ENCODE measurements at places on chromosomes 1 and 21.

DNA sequence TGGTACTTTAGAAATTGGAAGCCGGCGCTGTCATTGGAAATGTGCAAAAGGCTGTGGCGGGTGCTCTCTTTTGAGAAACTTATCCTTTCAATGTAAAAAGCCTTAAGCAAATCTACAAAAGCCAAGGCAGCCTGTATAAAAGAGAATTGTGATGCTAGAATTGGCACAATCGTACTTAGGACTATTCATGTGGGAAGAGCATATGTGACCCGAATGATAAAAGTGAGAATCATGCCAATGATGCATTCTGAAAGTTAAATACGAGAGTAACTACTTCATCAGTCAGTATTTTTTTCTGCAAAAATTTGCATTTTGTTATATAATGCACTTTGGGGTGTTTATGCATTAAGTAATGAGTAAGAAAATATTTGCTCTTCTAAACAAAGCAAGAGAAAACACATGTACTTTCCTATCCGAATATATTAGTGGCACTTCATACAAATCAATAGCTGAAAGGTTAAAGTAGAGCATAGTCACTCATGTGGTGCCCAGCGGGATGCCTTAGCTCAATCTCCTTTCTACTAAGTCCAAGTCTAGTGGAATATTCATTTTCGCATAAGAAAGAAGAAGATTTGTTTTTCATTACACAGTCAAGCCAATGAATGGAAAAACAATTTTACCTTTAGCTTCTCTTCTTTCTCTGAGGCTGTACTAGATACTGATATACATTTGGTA is 1256.6 kb upstream of the B3GALT2 start:
- no peak for DNase-seq

DNA sequence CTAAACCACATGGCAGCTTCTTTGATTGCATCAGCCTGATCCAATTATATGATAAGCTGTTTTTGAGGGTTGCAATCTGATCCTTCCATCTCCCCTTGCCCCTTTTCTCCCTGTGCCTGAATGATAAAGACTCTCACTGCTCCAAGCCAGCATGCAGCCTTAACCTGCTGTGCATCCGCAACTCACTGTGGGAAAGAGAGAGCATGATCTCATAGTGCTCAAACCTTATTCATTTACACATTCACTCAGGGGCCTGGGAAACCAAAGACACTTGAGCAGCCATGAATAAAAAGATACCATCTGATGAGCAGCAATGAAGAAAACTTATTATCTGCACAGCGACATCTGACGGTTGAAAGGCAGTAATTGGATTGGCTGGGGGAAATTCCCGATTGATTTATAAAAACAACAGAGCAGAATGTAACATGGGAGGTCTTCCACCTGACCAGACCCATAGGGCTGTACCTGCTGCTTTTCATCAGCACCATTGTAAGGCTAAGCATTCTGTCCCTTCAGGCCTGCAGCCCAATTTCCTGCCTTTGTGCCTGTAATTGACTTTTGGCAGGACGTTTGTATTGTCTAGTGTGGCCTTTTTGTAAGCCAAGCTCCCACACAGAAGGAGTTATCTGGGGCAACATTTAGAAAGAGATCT is 62.5 kb downstream of the KIAA0040 start:
- no peak for DNase-seq

DNA sequence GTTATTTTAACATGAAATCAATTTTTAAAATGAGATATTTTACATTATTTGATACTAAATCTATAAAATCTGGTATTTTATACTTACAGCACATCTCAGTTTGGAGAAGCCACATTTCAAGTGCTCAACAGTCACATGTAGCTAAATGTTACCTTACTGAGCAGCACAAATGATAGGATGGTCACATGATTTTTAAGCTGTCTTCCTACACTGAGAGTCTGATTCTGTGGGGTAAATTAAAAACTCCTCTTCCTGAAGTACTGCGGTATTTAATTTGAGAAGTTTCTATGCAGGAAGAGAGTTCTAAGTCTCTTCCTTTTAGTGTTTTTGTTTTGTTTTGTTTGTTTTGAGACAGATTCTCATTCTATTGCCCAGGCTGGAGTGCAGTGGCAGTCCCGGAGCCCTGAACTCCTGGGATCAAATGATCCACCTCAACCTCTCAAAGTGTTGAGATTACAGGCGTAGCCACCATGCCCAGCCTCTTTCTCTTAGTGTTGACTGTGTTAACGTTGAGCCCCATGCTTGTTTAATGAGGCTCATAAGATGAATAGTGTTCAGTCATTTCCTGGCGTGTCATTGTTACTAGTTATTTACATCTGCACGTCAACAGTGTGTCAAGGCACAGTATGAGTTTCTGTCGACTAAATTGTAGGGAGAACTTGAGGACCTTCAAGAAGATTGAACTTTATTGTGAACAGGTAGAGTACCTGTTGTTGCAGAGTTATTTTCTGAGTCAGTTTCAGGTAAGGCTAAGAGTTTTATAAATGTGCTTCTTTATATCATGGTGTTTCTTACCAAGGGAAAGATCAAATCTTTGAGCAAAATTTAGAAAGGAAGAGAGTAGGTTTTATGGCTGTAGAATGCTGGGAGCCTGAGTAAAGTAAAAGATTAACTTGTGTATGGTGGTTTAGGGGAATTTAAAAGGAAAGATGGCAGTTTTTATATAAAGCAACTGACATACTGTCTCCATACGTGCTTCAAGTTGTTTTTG is 3.3 kb downstream of the CNST start:
- no peak for DNase-seq

- DNase-seq, result no peak
Measured at GRCh38 chr1:200037501-200037900, 10.0 kb downstream of the NR5A2 start.
